ENCODE measurements at places on chromosomes 5 and 9.

GRCh38 chr5:138502121-138502520 is 36.8 kb downstream of the EGR1 start:
- DNase-seq: no peak

DNA sequence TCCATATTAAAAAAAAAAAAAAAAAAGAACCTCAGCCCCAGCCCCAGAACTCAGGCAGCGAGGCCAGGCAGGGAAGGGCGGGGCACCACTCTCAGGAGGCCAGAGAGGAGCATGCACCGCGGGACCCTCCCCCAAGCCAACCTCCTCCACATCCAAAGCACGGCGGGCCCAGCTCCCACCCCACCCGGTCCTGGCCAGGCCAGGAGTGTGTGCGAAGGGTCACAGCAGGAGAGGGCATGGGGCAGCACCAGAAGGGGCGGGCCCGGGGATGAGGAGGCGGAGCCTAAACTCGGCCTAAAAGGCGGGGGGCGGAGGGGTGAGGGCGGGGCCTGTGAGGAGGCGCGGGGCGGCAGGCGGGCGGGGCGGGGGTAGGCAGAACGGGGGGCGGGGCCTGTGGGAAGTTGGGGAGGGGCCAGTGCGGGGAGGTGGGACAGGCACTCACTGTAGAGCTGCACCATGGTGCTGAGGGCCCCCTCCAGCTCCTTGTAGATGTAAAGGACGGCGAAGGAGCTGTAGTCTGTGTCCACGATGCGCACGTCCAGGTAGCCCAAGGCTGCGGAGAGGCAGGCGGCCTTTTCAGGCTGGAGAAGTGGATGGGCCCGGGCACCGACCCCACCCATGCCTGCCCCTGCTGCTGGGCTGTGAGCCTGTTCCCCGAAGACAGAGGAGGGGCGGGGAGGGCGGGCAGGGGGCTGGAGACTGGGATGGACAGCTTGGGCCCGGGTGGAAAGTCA is 1.2 kb downstream of the LCN15 start:
- DNase-seq: peak; percentile 60

DNA sequence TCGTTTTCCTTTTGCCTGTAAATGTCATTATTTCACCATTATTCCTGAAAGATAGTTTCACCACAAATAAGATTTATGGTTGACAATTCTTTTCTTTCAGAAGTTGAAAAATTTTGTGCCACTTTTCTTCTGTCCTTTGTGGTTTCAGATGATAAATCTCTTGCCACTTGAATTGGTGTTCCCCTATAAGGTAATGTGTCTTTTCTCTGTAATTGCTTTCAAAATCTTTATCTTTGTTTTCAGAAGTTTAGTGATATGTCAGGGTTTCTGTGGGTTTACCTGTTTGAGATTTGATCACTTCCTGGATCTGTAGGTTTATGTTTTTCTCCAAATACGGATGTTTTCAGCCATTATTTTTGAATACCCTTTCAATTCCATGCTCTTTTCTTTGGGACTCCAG is 14.6 kb downstream of the RASA1 start:
- DNase-seq: no peak

GRCh38 chr9:80188579-80188978 is 616.8 kb downstream of the TLE4 start:
- DNase-seq: no peak

GRCh38 chr5:94884311-94884710 is 265.8 kb downstream of the SLF1 start:
- no peak for DNase-seq
